ENCODE measurements at places on chromosomes 7 and 10. TPM values are rescaled to one million over a fixed set of nuclear protein-coding genes. Genes with fewer than 3 reads are reported as not detected.

CD36 gene
- total RNA-seq = 4.6 TPM

KNDC1 gene
- total RNA-seq = not detected

MSMB gene
- not detected for total RNA-seq

UCN3 gene
- total RNA-seq = not detected

SFTPD gene
- total RNA-seq = not detected

CDHR1 gene
- 1.4 TPM for total RNA-seq

OR13A1 gene
- total RNA-seq = not detected

GNAT3 gene
- total RNA-seq = not detected

PROSER2 gene
- 1.5 TPM for total RNA-seq

AP5Z1 gene
- 47.8 TPM for total RNA-seq

SLC29A3 gene
- 8.2 TPM for total RNA-seq

- no peak for DNase-seq
These were observed 102.2 kb downstream of the GFRA1 start for GRCh38 chr10:116170815-116171250.

- DNase-seq = no peak
These were observed 1.8 kb downstream of the HOXA10 start for GRCh38 chr7:27172315-27172774.

GRCh38 chr10:10849306-10849705 lies 168.4 kb upstream of the CELF2 start:
- no peak for DNase-seq

DNA sequence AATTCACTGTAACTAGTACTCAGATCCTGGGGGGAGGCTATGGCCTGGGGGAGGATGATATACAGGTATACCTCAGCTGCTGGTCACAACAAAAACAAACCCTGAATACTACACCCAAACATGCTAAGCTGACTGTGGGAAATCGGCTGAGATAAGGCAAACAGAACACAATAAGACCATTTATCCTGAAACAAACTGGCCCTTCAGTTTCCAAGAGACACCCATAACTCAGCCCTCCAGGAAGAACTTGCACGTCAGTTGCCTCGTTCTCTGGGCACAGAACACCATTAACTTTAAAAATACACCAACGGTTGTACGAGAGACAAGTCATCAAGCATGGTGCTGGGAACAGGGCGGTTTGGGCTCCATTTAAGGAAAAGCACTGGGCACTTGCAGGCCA lies 24.1 kb upstream of the KCNMA1 start:
- DNase-seq = no peak

DNA sequence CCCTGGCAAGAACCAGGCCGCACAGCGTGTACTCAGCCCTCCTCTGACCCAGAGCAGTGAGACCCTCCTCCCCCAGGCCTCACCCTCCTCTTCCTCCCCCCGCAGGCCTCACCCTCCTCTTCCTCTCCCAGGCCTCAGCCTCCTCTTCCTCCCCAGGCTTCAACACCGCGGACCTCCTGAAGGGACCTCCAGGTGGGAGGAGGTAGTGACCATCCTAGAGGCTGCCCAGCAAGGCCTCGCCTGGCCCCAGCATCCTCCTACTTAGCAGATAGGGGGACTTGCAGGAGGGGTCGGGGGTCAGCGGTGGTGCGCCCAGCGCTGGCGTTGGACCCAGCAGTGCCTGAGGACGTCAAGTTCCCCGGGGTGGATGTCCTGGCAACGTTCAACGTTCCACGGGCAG lies 270.8 kb downstream of the ELFN1 start:
- DNase-seq = no peak

DNA sequence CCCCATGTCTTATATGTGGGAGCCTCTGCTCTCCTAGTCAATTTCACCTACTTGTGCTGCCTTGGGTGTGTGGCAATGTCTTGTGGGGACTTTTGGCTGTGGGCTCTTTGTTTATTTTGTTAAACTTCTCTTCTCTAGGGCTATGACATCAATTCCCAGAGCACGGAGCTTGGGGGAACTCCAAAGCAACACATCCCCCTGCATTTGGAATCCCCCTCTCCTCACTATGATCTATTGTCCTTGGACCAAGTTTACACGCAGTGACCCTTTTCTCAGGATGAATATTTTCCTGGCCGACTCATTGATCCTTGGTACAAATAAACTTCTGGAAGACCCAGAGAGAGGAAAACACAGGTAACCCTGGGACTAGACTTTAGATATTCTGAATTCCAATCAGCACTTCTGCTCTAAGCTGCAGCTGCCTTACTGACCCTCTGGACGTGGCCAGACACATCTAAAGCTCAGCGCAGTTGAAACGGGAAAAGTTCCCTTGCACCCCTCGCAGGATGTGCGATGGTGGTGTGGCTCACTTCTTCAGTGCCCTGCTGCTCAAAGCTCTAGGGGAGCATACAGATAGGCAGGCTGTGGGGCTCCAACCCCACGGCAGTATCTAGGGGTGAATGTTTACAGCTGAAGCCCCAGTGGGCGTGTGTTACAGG lies 110.8 kb downstream of the TMEM178B start:
- no peak for DNase-seq

DNA sequence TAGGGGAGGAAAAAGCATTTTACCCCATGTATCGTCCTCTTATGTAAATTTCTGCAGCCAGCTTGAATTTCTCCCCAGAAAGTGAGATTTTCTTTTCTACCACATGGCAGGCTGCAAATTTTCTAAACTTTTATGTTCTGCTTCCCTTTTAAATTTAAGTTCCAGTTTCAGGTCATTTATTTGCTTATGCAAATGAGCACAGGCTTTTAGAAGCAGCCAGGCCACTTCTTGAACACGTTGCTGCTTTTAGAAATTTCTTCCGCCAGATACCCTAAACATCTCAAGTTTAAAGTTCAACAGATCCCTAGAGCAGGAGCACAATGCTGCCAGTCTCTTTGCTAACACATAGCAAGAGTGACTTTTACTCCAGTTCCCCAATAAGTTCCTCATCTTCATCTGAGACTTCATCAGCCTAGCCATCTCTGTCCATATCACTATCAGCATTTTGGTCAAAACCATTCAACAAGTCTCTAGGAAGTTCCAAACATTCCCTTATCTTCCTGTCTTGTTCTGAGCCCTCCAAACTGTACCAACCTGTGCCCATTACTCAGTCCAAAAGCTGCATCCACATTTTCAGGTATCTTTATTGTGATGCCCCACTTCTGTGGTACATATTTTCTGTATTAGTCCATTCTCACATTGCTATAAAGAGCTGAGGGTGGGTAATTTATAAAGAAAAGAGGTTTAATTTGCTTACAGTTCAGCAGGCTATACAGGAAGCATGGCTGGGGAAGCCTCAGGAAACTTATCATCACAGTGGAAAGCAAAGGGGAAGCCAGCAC lies 16.3 kb downstream of the EZH2 start:
- DNase-seq = no peak

DNA sequence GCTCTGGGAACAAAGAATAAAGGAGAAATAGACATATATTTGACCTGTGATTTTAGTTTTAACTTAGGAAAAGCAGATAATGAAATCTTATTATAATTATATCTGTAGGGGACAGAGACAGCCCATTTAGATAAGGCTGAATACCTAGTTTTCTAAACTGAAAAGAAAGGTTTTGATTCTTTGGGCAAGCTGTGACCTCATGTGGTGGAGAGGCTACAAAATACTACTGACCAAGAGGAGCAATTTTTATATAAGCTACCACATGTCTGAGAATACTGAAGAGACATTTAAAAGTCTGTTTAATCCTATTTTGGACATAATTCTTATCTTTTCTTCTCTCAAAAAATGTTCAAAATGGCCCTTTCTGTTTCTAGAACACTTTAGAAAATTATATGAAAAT lies 271.0 kb downstream of the MTERF1 start:
- no peak for DNase-seq

DNA sequence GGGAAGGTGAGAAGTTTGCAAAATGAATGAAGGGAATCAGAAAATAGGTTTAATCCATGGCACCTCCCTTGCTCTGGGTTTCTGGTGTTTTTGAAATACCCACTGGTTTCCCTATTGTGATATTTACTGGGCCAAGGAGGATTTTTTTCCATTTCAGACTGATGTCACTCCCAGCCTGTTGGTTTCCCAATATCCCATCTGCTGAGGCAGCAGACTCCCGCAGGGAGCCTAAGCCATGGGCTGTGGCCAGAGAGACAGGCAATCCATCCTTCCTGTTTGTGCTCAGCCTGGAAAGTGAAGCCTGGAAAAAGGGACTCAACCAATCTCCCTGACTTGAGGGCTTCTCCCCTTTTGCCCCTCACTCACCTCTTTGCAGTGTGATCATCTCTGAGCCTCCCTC lies 22.8 kb downstream of the FAM107B start:
- no peak for DNase-seq

DNA sequence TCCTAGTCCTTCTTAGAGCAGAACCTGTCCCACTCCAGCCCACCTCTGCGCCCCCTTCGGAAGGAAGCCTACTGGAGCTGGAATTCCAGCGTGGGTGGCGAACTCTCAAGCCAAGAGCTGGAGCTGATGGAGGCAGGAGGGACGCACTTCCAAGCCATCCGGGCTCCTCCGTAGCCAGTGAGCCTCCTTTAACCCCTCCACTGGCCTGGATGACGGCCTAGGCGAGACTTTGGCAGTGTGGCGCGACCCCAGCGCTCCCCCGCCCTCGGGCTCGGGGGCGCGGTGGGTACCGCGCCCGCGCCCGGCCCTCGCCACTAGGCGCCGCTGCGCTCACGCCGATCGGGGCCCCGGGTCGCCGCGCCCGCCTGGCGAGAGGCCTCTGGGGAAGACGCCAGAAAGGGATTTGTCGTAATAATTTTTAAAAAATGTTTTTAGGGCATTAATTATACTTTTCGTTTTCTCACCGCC lies 5.1 kb upstream of the EMX2 start:
- no peak for DNase-seq

- DNase-seq = no peak
These were observed 96.0 kb downstream of the MTERF1 start for GRCh38 chr7:91784469-91784868.

GRCh38 chr10:16314259-16314658 lies 122.6 kb upstream of the PTER start:
- no peak for DNase-seq

DNA sequence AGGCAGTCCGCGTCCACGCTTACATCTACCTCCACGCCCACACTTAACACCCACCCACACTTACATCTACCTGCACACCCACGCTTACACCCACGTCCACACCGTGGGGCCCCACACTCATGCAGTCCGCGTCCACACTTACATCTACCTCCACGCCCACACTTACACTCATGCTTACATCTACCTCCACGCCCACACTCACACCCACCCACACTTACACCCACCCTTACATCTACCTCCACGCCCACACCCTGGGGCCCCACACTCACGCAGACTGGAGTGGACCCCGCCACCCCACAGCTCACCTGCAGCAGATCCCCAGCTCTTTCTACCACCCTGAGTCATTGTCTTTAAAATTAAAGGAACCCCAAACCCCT lies 32.4 kb upstream of the PWWP2B start:
- no peak for DNase-seq

GRCh38 chr10:25082276-25083204 lies 66.1 kb downstream of the THNSL1 start:
- DNase-seq = no peak

GRCh38 chr10:59825932-59826331 lies 72.7 kb upstream of the MRLN start:
- no peak for DNase-seq

DNA sequence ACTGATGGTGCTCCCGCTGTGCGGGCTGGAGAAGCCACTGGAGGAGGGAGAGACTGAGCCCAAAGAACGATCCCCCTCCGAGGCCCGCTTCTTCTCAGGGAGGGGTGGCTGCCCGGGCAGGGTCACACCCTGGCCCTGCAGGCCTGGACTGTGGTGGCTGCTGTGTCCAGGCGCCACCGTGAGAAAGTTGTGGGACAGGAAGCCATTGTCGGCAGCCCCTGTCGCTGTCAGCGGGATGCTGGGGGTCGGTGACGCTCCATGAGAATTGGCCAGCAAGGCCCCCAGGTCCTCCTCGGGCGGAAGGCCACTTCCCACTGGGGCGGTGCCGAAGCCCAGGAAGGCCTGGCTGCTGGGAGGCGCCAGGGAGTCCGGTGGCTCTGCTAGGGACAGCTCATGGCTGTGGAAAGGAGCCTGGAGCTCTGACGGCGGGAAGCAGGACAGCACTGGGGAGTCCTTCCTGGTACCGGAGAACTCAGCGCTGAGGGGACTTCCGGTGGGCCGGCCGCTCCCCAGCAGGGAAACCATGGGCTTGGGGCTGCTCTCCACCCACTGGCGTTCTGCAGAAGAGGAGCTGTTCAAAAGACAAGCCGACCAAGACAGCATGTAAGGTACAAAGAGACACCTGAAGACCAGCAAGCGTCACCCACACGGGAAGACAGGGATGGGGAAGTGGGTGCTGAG lies 278.8 kb downstream of the TNS3 start:
- DNase-seq = no peak

GRCh38 chr10:85657476-85658113 lies 709.0 kb downstream of the GRID1 start:
- no peak for DNase-seq

DNA sequence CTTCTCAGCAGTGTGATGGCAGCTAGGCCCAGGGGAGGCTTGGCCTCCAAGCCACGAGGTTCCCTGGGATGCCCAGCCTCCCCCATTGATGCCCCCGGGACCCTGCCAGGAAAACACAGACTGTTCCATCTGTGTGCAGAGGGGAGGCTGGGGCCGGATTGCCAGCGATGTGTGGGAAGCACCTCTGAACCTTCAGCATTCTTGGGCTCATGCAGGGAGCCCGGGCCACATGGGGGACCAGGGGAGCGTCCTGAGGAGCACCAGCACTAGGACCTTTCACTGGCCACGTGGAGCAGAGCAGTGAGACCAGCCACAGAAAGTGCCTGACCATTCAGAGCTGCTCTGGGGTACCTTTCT lies 2.6 kb downstream of the IMPDH1 start:
- DNase-seq = no peak

- no peak for DNase-seq
These were observed 222.2 kb downstream of the C7orf25 start for GRCh38 chr7:42689626-42690025.

DNA sequence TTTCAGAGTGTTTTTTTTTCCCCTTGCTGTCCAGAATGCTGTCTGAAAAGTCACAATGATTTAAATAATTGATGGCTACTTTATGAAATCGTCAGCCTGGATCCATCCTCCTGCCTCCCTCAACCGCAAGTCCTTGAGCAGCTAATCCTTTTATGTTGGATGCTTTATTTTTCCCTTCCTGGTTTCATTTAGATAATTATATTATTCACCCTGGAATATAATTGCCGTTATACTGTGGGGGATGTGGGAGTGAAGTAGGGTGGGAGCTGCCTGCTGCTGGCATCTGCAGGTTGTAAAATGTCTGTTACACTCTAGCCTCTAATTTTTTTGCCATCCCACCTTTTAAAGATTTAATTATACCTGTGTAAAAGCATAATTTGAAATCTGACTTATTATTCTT lies 290.5 kb upstream of the LRGUK start:
- DNase-seq = no peak

- DNase-seq = no peak
These were observed 89.4 kb downstream of the CTNNA3 start for GRCh38 chr10:67606572-67606971.

DNA sequence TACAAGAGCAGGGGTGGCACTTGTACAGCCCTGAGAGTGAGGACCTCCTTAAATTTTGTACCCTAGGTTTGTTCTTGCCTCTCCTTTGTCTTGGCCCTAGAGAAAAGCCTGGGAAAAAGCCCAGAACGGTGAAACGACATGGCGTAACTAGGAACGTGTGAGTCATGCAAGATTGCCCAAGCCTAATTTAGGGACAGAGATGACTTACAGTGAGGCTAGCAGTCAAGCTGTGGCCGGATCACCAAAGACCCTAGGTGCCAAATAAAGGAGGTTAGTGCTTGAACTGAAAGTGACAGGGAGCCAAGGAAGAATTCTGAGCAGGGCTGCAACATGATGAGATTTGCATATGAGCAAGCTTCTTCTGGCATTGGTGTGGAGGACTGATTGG lies 25.1 kb downstream of the TBXAS1 start:
- no peak for DNase-seq
